ENCODE measurements at places on chromosomes 6 and 20.

- DNase-seq, result no peak
These were observed at the start of gene ZNF831 for GRCh38 chr20:59163631-59164530. Gene ZNF831, plus strand, starts transcription at chr20:59163821. Its CDS starts 27,199 bp downstream, at chr20:59191020.

DNA sequence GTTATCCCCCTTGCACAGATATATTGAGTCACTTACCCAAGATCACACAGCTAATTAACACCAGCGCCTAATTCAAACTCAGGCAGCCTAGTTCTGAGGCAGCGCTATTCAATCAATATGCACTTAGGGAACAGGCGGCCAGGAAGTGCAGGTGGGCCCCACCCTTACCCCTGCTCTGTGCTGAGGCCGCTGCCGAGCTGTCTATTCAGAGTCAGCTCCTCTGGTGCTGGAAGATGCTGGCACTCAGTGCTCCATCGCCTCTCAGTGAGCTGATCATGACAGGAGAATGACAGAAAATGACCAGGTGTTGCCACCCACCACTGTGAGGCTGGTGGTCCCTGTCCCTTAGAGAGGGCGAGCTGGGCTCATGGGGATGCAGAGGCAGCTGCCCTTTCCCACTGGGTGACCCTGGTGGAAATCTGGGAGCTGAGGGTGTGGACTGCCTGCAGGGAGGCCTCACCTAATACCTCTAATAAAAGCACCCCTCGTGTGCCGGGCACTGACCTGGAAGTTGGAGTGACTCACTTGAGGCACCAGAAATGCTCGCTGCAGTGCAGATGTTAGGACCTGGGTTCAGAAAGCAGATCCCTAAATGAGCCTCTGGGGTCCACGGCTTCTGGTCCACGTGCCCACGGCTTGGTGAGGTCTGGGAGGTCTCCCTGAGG, 42.5 kb upstream of the CD93 start:
- no peak for DNase-seq

DNA sequence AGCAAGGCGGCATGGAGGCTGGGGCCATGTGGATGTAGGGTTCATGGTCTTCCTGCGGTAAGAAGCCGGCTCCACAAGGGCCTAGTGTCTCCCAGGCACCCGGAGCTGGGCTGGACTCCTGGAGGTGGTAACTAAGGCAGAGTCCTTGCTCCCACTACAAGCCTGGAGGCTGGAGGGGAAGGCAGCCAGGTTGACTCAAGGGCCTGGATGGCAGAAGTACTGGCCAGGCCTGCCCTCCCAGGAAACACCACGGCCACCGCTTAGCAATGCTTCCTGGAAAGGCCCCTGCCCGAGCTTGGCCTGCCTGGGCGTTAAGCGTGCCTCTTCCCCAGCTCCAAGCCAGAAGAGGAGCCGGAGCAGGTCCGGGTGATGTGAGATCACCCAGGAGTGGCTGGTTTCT, 182.0 kb downstream of the ZDHHC14 start:
- no peak for DNase-seq

DNA sequence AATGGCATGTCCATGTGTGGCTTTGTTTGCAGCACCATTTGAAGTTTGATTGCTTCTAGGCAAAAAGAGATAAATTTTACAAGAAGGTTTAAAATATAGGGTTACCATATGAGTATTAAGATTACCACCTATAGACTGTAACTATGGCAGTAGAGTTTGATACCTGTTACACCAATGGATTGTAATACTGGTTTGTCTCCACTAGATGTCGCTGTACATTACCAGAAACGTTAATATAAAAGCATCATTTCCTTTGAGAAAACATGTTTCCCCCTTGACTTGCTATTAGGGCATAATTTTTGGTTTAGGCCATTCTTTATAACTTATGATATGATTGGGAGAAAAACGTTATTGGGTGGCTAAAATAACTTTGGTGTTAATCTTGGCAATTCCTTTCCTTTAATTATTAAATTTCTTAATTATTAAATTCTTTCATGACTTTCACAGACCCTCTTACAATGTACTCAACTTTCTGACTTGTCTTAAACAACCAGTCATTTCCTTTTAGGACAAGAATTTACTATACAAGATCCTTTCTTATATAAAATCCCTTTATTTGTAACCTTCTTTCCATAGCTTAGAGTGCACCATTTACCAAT, 42.8 kb downstream of the HLA-DPB1 start:
- DNase-seq, result peak; percentile 30

DNA sequence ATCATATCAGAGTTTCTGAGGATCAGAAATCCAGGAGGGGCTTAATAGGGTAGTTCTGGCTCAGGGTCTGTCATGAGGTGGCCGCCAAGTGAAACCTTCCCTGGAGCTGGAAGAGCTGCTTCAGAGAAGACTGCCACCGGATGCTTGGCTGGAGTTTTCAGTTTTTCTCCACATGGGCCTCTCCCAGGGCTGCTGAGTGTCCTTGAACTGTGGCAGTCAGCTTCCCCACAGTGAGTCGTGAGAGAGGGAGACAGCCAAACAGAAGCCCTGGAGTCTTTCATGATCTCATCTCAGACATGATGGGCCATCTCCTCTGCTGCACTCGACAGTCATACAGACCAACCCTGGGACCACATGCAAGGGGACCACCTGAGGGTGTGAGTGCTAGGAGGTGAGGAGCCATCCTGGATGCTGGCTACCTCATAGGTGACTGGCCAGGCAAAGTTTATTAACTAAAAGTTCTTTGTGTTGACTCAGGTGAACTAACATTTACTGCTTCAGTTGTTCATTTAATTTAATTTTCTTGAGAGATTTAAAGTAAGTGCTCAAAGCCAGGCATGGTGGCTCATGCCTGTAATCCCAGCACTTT, 71.5 kb downstream of the SHLD1 start:
- DNase-seq, result no peak

DNA sequence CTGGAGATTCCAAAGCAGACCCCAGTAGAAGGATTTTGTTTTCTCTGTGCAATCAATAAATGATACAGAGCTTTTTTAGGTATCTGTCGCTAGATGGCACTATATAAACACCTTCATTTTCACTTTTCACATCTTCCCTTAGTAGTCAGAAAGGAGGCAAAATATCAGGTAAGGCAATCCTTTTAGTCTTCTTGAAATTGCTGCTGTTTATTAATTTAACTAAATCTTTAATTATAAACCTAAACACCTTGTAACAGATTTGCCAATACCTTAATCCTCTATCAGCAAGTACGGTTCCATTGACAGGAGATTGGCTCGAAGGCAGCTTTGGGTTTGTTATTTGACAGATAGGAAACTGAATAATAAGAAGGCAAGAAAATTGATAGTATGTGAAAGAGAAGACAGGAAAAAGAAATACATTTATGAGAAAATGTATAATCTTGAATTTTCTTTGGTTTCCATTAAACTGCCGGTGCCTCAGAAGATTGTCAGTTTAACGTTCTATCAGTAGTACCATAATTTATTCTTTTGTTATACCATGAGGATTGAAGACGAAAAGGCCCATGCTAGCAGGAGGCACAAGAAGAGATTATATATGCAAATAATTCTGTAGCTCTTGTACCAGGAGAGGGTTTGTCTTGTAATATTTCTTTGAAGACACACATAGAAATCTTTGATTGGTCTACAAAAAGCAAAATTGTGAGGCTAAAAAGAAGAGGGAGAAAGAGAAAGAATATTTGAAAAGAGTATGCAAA, 23.5 kb upstream of the IBTK start:
- DNase-seq, result no peak

GRCh38 chr20:33674294-33675135, at the start of gene NECAB3:
Gene NECAB3, minus strand, starts transcription at chr20:33674428. Its CDS starts 76 bp downstream, at chr20:33674352.
- DNase-seq, result peak; percentile 40

GRCh38 chr6:158830736-158831135, 11.6 kb upstream of the EZR start:
- DNase-seq, result no peak

DNA sequence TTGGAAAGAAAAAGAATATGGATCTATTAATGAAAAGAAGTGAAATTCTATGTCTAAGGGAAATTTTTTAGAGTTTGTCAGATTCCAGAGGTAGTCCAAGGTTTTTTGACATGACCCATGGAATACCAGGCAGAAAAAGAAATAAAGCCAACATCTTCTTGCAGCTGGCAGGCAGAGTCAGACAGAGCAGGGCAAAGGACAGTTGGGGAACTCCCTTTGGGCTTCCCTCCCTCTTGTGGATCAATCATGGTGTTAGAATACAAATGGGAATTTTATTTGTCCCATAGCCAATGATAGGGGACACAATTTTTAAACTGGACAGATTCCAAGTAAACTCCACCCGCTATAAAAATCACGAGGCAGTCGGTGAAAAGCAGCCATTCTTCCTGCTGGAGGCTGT, 92.1 kb upstream of the TAB2 start:
- no peak for DNase-seq

GRCh38 chr20:8344106-8344505, 212.0 kb downstream of the PLCB1 start:
- DNase-seq, result no peak

DNA sequence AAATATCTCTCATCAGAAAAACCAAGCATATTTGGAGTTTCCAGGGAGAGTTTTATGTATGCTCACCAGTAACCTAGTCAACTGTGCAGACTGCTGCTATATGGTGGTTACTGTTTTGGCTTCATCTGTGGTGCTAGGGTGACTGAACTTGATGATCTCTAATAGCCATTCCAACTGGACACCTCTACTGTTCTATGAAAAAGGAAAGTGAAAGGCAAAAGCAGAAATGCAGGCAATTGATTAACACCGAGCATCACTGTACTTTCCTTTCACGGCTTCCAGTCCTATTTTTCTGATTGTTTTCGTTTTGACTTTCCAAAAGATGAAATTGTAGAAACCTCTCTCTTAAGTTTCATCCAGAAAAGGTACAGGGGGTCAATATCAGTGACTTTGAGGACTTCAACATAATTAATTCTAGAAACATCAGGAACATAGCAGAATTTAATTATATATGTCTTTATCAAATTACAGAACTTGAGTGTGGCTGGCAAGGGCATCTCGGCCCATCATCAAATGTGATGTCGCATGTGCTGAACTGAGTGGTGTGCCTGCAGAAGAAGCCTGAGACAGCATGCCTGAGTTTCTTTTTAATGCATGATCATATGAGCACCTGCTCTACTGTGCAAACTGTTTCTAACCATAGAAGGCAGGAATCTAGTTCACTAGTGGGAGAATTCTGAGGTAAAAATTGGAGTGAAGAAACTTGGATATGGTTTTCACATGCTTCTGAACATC, 464.3 kb upstream of the FLRT3 start:
- DNase-seq, result no peak

- no peak for DNase-seq
These were observed 14.4 kb downstream of the ADTRP start for GRCh38 chr6:11764250-11764604.

- DNase-seq, result no peak
These were observed 121.7 kb downstream of the SYCP2 start for GRCh38 chr20:59811681-59812171.

DNA sequence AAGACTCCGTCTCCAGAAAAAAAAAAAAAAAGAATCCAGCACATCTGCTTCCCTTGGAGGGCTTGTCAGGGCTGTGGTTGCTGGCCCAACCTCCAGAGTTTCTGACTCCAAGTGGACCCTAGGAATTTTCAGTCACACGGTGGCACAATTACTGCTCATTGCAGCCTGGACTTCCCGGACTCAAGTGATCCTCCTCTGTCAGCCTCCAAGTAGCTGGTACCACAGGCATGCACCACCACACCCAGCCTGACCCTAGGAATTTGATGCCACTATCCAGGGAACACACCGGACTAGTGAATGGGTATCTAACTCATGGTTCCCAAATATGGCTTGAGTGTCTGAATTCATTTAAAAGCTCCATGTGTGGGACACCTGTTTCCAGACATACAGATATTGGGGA, 9.8 kb upstream of the MAPRE1 start:
- DNase-seq, result no peak

- no peak for DNase-seq
These were observed 94.9 kb downstream of the KCNB1 start for GRCh38 chr20:49387581-49387939.

- DNase-seq, result no peak
These were observed 33.0 kb downstream of the AKIRIN2 start for GRCh38 chr6:87669051-87669450.

DNA sequence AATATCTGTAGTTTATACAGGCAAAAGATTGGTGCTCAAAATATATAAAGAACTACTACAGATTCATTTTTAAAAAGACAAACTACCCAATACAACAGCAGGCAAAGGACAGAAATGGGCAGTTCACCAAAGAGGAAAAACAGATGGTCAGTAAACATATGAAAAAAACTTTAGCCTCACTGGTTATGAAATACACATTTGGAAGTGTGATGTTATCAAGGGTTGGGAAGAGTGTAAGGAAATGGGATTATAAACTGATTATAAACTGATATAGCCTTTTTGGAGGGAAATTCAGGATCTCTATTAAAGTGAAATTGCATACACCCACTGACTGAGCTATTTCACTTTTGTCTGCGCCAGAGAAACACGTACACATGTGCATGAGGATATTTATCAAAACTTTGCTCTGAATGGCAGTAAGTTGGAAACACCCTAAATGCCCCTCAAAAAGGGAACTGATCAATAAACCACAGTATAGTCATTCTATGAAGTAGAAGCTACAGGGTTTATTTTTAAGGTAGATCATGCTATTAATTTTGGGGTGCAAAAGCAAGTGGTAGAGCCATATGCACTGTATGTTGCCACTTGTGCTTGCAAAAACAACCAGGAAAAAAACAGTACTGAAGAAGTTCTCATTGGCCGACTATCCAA, 32.2 kb upstream of the ARFGEF2 start:
- no peak for DNase-seq

- no peak for DNase-seq
These were observed 174.9 kb downstream of the ANKRD60 start for GRCh38 chr20:58053391-58054055.

DNA sequence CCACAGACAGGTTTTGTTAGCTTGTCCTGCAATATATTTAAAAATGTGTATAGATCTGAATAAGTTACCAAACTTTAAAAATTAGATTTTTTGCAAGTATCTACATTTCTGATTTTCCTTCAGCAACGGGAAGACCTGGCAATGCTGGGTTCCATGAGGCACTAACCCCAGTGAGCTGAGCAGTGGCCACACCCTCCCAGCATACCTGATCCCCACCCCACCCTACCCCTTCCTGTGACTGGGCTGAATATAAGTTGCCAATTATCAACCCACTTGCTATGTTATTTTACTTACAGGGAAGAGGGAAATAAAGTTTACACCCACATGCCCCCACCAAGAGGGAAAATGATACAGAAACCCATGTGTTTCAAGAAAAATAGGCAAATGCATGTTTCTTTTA, 70.3 kb upstream of the RALGAPA2 start:
- no peak for DNase-seq

DNA sequence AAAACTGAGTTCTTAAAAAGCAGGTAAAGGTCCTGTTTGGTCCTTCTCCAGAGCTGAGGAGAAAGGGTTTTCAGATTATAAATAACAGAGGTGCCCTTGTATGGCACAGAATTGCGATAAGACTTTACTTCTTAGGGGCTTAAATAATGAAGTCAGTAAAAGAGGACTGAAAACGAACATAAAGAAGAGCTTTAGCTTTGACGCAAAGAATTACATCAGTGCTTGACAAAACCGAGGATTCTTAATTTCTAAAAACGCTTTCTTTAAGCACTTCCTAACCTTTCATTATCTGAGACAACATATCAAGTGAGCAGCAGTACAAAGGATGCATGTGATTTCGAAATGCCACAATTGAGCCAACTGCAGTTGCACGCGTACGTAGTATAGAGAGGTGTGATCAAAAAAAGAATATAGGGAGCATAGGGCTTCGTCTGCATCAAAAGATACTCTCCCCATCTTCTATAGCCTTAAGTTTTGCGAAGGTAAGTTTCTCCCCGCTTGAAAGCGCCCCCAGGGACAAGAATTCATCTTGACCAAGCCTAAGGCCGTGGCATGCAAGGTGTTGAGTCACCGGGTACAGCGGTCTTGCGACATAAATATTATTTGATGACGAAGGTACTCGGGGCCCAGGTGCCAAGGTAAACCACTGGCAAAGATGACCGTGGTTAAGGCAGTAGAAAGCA, 778 bp upstream of the LOC128125822 start:
- peak; percentile 31 for DNase-seq

- DNase-seq, result no peak
These were observed 47.1 kb upstream of the ENTPD6 start for GRCh38 chr20:25148181-25148981.

All from NCI-H1417 treated with DMSO at 0.1 percent for 48 hours (cell line).